ENCODE measurements at places on chromosomes 3 and 15. TPM values are rescaled to one million over a fixed set of nuclear protein-coding genes. Genes with fewer than 3 reads are reported as not detected.

DNA sequence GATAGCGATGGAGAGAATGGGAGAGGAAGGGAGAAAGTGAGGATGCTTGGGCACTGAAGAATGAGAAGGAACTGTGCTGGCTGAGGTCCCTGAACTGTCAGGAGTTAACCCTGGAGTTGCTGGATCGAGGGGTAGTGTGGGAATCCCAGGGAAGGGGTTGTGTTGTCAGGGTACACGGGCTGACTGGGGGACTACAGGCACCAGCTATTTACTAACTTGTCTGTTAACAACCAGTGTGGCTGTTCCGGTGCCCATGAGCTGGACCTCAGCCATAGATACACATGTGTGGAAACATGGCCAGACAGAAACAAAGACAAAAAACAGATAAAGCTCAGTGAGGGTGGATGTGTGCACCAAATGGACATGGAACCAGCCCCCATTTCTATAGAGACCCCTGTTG lies 55.1 kb downstream of the GASK1A start:
- DNase-seq = no peak

DNA sequence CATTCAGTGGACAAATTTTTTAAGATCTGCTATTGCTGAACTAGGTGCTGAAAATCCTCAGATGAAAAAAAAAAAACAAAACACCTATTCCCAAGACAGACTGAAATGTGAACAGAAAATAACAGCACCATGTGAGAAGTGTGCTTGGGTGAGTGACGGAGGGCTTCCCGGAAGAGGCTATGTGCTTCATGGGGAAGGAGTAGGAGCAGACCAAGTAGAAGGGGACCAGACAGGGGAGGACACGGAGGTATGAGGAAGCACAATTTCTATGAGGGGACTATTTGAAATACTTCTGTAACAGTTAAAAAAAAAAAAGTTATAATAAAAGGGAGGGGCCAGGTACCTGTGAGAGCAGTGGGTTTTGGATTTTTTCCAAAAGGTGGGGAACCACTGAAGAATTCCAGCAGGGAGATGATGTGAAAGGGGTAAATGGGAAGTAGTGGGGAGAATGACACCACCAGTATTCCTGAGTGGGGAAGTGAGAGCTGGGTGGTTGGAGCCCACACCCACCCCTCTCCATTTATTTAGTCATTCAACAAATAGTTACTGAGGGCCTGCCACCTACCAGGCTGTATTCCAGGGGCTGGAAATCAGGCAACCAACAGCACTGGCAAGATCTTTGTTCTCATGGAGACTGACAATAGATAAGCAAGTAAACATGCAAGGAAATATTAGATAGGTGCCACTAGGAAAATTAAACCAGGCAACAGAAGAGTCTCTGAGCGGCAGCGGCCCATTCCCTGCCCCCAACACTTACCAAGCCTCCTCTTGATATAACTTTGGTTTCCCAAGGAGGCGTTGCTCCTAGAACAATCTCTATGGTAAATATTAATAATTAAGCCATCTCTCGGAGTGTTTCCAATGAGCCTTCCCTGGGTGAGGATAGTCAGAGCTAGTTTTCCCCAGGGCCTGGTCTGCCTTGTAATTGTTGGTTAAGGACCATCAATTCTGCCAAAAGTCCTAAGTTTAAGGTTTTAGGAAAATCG lies 3.8 kb upstream of the USP3 start:
- DNase-seq = no peak

DNA sequence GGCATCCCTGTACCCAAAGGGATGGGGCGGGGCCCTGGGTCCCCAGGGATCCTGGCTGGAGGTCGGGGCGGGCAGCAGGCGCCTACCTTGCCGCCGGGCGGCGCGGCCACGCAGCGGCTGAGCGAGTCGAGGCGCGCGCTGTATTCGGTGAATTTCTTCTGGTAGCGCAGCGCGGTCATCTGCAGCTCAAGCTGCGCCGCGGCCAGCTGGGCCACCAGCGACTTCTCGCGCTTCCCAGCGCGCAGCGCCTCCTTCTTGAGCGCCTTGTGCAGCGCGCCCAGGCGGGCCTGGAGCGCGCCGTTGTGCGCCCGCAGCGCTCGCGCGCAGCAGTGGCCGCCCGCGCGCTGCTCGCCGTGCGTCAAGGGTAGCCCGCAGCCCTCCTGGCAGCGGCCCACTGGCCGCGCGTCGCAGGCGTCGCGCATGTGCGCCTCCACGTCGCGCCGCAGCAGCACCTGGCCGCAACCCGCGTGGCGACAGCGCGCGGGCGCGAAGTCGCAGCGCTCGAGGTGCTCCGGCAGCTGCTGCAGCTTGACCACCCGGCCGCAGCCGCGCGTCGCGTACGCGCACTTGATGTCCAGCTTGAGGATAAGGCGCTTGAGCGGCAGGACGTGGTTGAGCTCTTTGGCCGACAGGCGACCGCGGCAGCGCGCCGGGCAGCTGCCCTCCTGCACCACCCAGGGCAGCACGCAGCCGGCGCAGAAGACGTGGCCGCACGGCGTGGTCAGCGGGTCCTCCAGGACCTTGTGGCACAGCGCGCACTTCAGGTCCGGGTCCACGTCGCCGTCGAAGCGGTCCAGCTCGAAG lies 522 bp downstream of the PDZRN3 start:
- DNase-seq = no peak

GRCh38 chr15:48556159-48556897 lies 89.2 kb downstream of the FBN1 start:
- no peak for DNase-seq

DNA sequence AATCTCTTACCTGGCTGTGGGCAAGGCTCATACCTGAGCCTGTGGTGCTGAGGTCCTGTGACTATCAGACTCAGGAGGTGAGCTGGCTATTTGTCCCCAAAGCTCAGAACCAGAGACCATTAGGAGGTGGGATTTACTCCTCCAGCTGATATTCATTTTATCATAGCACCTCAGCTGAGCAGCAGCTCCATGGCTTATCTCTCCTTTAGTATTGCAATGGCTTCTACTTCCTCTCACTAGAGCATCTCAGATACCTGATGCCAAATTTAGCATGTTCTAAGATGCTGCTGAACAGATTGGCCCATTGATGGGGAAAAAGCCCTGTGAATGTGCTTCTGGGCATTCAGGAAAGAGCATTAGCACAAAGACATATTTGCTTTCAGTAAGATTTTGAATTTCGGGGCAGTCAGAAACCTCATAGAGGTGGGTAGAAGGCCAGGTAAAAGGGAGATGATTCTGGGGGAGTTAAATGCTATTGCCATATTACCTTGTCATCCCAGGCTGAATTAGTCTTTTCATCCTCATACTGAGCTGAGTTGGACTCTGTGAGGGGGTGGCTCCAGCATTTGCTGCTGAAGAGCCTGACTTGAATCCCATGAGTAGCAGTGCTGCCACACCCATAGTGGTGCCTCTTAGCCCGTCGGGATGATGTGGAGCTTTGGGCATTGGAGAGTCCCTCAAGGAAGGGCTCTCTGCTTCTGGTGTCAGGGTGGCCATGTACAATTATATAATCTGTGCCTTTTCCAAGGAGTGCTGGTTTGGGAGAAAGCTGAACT lies 2.4 kb downstream of the BSN start:
- DNase-seq = no peak

- DNase-seq = no peak
Observed at GRCh38 chr15:96827981-96828380, 497.5 kb downstream of the NR2F2 start.

DNA sequence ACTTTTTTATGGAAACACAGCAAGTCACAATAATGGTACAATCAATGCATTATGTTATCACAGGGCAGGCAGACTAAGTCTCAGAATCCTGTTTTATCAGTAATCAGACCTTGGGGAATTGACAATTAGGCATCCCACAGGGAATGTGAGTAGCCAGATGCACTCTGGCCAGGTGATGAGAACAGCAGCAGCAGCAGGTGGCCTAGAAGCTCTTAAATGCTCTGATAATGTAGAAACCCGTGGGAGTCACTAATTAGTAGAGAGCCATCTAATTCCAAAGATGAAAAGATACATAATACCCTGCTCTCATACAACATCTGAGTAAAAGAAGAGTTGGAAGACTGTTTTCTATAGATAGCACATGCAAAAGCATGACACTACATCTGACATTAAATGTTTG lies 12.6 kb downstream of the CEP152 start:
- DNase-seq = no peak

The SCAMP5 gene
- polyA plus RNA-seq = 2.1 TPM

The CHP1 gene
- polyA plus RNA-seq = 76.5 TPM

The CACNA2D2 gene
- polyA plus RNA-seq = 0.09 TPM
